ENCODE measurements at places on chromosomes 2 and 18. TPM values are rescaled to one million over a fixed set of nuclear protein-coding genes. Genes with fewer than 3 reads are reported as not detected.

Gene PSD4
- 8.3 TPM for total RNA-seq

Gene RFTN2
- total RNA-seq: 0.01 TPM

Gene PMAIP1
- total RNA-seq: 15.0 TPM

Gene SLC30A3
- total RNA-seq: 3.8 TPM

Gene TSGA10
- total RNA-seq: 4.6 TPM

Gene KANSL1L
- total RNA-seq: 0.67 TPM

Gene FAP
- total RNA-seq: 0.16 TPM

Gene FECH
- total RNA-seq: 41.3 TPM

Gene MARCO
- 0.08 TPM for total RNA-seq

Gene TNS1
- 10.2 TPM for total RNA-seq

Gene HJURP
- 76.7 TPM for total RNA-seq

Gene GLI2
- total RNA-seq: 24.1 TPM

Gene RAB6D
- not detected for total RNA-seq

Gene SAG
- total RNA-seq: not detected

Gene CNOT11
- total RNA-seq: 39.0 TPM

Measured in A549 treated with CORT108297 at 1 μM for 4 hours (cell line).